Natural killer cell treated with Interleukin-12 subunit alpha and Interleukin-12 subunit beta and Interleukin-15 and Interleukin-18, amount 100 ng/mL, for 72 hours (primary cell): ENCODE measurements at places on chromosomes 1 and 21. TPM values are rescaled to one million over a fixed set of nuclear protein-coding genes. Genes with fewer than 3 reads are reported as not detected.
A peak's percentile ranks its signal among the peaks of the same experiment; 100 is the strongest.

DNA sequence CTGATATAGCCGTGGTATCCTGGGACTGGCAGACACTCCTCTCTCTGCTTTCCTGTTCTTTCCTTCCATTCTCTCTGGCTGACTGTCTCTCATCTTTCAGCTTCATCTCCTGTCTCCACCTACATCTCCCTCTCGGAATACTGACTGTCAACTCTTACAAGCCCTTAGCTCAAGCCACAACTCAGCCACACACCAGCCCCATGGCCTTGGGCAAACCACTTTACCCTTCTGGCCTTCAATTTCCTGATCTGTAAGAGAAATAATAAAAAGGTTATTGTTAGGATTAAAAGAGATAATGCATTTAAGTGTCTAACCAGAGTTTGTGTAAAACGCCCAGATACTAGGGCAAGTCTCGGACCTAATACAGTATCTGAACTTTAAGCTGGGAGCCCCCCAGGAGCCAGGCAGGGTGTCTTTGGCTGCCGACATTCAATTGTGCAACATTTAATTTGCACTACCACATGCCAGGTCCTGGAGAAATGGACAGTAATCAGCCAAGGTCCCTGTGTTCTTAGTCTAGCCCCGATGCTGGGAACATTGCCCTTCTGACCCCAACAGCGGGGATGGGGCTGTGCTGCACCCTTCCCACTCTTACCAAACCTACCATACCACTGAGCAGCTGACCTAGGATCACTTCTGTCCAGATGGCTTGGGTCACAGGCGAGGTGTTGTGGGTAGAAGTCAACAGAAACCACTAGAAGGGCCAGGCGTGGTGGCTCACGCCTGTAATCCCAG, 5.1 kb downstream of the ECHDC2 start:
- H3K27me3 ChIP-seq, result no peaks in the 10 kb centered on the region
- H3K36me3 ChIP-seq, result no peaks in the 10 kb centered on the region
- no peak for DNase-seq
- no peak overlapping the region for H3K27ac ChIP-seq

DNA sequence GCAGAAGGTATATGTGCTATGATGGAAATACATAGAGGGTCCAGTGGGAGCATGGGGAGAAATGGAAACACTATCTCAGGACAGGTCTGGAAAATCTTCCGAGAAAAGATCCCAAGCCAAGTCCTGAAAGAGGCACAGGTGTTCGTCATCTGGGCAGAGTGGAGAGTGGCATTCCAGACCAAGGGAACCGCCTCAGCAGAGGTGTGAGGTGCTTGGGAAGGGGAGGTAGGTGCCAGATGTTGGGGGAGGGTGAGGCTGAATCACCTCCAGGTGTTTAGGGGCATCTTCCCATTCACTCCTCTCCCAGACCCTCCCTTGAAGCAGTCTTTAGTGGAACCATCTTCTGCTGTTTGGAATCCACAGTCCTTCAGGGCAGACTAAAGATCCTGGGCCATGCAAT, 23.5 kb upstream of the LRRN2 start:
- no peaks in the 10 kb centered on the region for H3K4me1 ChIP-seq
- no peak overlapping the region for H3K4me3 ChIP-seq
- H3K27me3 ChIP-seq, result peaks cover 32% of the 10 kb centered on the region
- no peak for DNase-seq

DNA sequence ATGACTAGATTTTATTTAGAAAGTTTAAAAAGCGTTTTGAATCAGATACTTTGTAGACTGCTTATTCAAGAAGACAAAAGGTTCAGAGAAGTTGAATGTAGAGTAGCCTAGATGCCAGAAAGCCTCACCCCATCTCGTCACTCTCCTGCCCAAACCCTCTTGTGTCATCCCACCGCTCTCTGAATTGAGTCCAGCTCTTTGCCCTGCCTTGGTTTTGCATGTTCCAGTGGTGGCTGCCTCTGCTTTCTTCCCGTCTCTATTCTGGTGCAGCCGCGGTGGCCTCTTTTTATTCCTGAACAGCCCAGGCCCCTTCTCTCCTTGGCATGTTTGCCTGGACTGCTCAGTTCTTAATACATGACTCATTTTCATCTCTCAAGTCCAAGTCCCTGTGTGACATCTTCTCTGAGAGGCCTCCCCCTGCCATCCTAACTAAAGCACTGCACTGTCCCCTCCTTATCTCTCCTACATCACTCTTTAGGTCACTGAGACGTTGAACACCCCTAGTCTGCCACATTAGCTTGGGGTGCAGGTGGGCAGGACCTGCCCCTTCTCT, 22.9 kb downstream of the PRDM2 start:
- peak overlapping the region; percentile 60 for H3K27ac ChIP-seq
- DNase-seq, result no peak
- peaks cover 23% of the 10 kb centered on the region for H3K4me1 ChIP-seq
- no peak overlapping the region for H3K4me3 ChIP-seq

The SYTL1 gene
- 24.2 TPM for total RNA-seq

DNA sequence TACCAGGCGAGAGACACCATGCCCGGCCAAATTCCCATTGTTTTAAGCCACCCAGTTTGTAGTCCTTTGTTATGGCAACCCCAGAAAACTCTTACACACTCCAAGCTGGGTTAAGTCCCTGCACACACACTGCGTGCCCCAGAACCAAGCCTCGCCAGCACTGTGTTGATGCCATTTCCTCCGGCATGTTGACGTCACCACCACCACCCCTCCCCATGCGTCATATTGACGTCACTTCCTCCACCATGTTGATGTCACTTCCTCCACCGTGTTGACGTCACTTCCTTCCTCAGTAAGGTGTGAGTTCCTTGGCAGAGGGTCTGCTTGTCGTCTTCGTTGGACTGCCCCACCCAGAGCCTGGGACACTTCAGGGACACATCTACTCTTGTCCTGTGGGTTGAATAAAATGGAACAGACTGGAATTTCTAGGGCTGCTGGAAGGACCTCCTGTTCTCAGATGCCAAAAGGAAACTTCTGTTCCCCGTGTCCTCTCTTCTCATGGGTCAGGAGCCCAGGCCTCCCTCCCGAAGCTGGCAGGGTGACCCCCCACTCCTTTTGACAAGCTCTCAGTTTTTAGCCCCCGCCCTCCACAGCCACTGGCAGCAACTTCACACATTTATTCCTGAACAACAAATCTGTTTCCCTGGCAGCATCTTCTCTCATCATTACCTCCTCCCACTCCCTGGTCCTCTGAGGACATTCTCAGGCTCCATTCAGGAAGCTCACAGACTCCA, 643.3 kb downstream of the NPHP4 start:
- H3K4me3 ChIP-seq, result no peak overlapping the region
- H3K27me3 ChIP-seq, result peaks cover 10% of the 10 kb centered on the region
- DNase-seq, result no peak
- H3K36me3 ChIP-seq, result no peaks in the 10 kb centered on the region

GRCh38 chr1:32448773-32449456, 16.0 kb upstream of the ZBTB8B start:
- H3K36me3 ChIP-seq, result peaks cover 10% of the 10 kb centered on the region
- H3K4me1 ChIP-seq, result no peaks in the 10 kb centered on the region
- H3K4me3 ChIP-seq, result no peak overlapping the region
- DNase-seq, result no peak
- H3K27me3 ChIP-seq, result peaks cover 30% of the 10 kb centered on the region

DNA sequence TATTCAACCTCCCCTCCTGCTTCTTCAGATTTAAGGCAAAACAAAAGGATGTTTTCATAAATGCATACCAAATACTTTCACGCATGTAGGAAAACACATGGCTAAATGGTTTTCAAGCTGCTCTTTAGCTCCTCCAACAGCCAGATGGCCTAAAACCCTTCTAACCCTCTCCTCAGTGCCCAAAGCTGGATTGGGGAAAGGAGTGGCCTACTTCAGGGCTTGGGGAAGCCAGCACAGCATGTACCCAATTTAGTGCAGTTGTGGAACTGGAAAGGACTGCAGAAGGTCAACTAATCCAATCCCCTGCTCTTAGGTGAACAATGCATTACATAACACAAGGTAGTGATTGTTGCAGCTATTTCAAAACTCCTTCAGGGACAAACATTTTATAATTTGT, 9.3 kb downstream of the F5 start:
- no peak for DNase-seq
- peaks cover 20% of the 10 kb centered on the region for H3K27me3 ChIP-seq
- H3K4me3 ChIP-seq, result no peak overlapping the region
- no peak overlapping the region for H3K27ac ChIP-seq

DNA sequence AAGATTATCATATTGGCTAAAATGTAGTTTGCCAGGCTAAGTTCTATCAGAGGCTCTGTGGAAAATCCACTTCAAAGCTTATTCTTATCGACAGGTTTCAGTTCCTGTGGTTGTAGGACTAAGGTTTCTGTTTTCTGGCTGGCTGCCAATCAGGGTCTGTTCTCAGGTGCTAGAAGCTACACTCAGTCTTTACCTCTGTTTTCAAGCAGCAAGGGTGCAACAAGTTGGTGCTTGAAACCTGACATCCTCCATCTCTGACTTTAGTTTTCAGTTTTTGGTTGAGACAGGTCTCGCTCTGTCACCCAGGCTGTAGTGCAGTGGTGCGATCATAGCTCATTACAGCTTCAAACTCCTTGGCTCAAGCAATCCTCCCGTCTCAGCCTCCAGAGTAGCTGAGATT, 15.3 kb upstream of the TMCO2 start:
- peaks cover 28% of the 10 kb centered on the region for H3K36me3 ChIP-seq
- no peak overlapping the region for H3K27ac ChIP-seq
- no peak overlapping the region for H3K4me3 ChIP-seq
- DNase-seq, result no peak
- peaks cover 11% of the 10 kb centered on the region for H3K4me1 ChIP-seq
- H3K27me3 ChIP-seq, result no peaks in the 10 kb centered on the region

DNA sequence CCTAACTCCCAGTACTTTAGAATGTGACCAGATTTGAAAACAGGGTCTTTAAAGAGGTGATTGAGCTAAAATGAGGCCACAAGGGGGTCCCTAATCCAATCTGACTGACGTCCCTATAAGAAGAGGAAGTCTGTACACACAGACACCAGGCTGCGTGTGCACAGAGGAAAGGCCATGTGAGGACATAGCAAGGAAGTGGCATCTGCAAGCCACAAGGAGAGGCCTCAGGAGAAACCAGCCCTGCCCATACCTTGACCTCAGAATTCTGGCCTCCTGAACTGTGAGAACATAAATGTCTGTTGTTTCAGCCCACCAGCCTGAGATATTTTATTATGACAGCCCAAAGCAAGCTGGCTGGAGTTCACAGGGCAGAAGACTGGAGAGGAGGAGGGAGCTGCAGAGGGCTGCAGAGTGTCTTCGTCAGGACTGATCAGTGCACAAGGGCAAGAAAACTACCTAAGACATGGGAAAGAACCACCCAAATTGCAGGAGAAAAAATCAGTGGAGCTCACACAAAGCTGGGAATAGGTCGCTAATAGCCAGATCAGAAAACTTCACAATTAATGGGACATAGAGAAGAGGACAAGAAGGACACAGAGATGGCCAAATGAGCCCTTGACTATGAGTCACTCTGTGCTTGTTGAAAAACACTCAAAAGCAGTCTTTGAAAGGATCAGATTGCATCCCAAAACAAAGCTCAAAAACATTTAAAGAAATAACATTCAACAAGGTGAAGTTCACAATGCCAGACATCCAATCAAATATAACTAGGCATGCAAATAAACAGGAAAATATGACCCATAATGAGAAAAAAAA, 14.1 kb upstream of the WNT9A start:
- peaks cover 9% of the 10 kb centered on the region for H3K27me3 ChIP-seq
- no peak for DNase-seq
- no peak overlapping the region for H3K27ac ChIP-seq
- peaks cover 11% of the 10 kb centered on the region for H3K4me1 ChIP-seq
- H3K36me3 ChIP-seq, result no peaks in the 10 kb centered on the region

GRCh38 chr1:207355060-207355459, 33.6 kb downstream of the CD55 start:
- H3K27me3 ChIP-seq, result no peaks in the 10 kb centered on the region
- DNase-seq, result no peak
- H3K4me1 ChIP-seq, result peaks cover 22% of the 10 kb centered on the region

The CD52 gene
- 17.2 TPM for total RNA-seq

GRCh38 chr21:33949516-33950430, 34.2 kb upstream of the ATP5PO start:
- H3K27me3 ChIP-seq, result no peaks in the 10 kb centered on the region
- peak overlapping the region; percentile 81 for H3K4me3 ChIP-seq
- peaks cover 2% of the 10 kb centered on the region for H3K36me3 ChIP-seq
- H3K4me1 ChIP-seq, result peaks cover 66% of the 10 kb centered on the region

GRCh38 chr1:192797891-192798290, 10.9 kb upstream of the RGS2 start:
- no peak for DNase-seq
- H3K4me3 ChIP-seq, result no peak overlapping the region
- H3K27me3 ChIP-seq, result no peaks in the 10 kb centered on the region
- no peaks in the 10 kb centered on the region for H3K36me3 ChIP-seq
- no peak overlapping the region for H3K27ac ChIP-seq
- H3K4me1 ChIP-seq, result no peaks in the 10 kb centered on the region

GRCh38 chr1:206796981-206797402, 24.7 kb upstream of the IL10 start:
- H3K27ac ChIP-seq, result no peak overlapping the region
- no peak for DNase-seq
- peaks cover 31% of the 10 kb centered on the region for H3K4me1 ChIP-seq
- no peaks in the 10 kb centered on the region for H3K36me3 ChIP-seq
- H3K4me3 ChIP-seq, result no peak overlapping the region
- peaks cover 25% of the 10 kb centered on the region for H3K27me3 ChIP-seq

The PLA2G2A gene
- total RNA-seq, result not detected

The ADCY10 gene
- total RNA-seq, result 0.33 TPM

GRCh38 chr1:44015206-44015605, 16.1 kb downstream of the SLC6A9 start:
- peaks cover 12% of the 10 kb centered on the region for H3K27me3 ChIP-seq

DNA sequence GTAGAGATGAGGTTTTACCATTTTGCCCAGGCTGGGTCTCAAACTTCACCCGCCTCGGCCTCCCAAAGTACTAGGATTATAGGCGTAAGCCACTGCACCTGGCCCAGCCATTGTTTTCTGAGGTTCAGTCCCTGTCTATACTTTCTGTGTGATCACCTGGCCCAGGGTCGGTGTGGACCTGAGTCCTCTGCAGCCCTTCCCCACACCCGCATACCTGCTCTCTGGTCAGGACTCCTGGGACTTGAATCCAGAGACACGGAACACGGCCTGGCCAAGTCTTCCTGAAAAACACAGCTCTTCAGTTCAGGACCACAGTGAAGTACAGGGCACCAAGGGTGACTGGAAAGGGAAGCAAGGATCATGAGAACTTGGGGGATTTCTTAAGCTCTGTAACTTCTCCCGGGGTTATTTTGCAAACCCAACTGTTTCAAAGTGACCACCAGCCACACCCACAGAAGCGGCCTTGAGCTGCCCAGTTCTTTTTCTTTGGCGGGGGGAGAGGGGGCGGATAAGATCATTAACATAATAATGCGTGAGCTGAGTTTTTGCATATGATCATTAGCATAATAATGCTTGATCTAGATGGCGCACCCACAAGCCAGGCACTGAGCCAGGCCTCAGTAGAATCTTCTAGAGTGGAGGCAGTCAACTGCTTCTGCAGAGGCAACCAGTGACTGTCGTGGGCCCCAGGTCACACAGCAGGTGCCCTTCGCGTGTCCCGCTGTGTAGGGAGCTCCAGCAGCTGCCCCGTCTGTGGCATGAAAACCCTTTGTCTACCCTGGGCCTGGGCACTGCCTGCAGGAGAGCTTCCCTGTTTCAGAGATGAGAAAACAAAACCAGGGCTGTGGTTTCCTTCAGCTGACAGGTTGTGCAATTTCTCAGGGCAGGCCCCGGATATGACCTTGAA, 1.7 kb upstream of the NADK start:
- peak overlapping the region; percentile 77 for H3K4me3 ChIP-seq
- peak overlapping the region; percentile 96 for H3K27ac ChIP-seq
- H3K4me1 ChIP-seq, result peaks cover 59% of the 10 kb centered on the region

The TMEM61 gene
- not detected for total RNA-seq
